ENCODE measurements at places on chromosomes 2 and 18.

GRCh38 chr2:133561045-133561852 is 7.0 kb downstream of the NCKAP5 start:
- no peak for DNase-seq

- no peak for DNase-seq
These were observed 131.6 kb upstream of the FN1 start for GRCh38 chr2:215567504-215567903.

GRCh38 chr2:73832930-73833329 is 4.2 kb downstream of the STAMBP start:
- DNase-seq, result no peak

DNA sequence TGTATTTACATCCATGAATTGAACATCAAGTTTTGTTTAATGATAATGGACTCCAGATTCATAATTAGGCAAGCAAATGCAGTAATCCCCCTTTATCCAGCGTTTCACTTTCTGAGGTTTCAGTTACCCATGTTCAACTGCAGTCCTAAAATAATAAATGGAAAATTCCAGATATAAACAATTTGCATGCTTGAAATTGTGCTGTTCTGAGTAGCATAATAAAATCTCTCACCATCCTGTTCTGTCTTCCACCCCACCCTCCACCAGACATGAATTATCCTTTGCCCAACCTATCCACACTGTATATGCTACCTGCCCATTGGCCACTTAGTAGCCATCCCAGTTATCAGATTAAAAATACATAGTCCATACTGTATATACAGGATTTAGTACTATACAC is 224.5 kb upstream of the CHAC2 start:
- DNase-seq, result no peak

DNA sequence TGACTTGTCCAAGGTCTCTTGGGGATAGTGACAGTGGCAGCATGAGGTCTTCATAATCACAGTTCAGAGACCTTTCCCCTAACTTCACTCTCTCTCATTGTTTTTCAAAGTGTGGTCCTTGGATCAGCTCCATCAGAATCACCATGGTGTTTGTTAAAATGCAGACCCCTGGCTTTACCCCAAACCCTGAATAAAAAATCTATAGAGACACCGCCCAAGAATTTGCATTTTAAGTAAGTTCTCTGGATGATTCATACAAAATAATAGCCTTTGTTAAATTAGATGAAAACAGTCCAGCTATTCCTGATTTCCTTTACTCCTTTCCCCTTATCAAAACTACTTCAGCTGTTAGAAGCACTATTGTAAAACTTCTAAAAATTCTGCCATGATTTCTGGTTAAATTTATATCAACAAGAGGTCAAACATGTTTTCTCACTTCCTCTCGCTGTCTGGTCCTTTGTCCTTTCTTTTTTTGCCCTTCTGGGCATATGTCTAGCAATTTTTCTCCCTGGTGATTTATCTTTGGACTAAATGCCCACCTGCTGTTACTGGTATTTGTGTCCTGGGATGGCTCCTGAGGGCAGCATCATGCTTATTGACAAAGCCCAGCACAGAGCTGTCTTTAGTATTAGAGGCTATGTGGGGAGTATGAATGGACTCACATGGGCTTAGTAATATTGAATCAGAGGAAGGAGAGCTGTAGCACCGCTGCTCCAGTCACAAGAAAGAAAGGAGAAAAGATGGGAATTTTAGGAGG is 63.4 kb downstream of the LHCGR start:
- no peak for DNase-seq

GRCh38 chr18:62345909-62346308 is 20.8 kb downstream of the TNFRSF11A start:
- DNase-seq, result no peak

Data from stimulated activated CD8-positive, alpha-beta memory T cell treated with anti-CD3 and anti-CD28 coated beads, Interleukin-7, amount 100 ng/mL, for 48 hours (primary cell).